Stimulated activated CD8-positive, alpha-beta memory T cell treated with anti-CD3 and anti-CD28 coated beads, Interleukin-2, amount 100 ng/mL, for 1 hour (primary cell): ENCODE measurements at places on chromosomes 7 and 10.

- DNase-seq, result no peak
These were observed 69.1 kb upstream of the PDSS1 start for GRCh38 chr10:26628395-26628794.

GRCh38 chr10:101643546-101643945 lies 51.4 kb downstream of the FBXW4 start:
- DNase-seq, result no peak

DNA sequence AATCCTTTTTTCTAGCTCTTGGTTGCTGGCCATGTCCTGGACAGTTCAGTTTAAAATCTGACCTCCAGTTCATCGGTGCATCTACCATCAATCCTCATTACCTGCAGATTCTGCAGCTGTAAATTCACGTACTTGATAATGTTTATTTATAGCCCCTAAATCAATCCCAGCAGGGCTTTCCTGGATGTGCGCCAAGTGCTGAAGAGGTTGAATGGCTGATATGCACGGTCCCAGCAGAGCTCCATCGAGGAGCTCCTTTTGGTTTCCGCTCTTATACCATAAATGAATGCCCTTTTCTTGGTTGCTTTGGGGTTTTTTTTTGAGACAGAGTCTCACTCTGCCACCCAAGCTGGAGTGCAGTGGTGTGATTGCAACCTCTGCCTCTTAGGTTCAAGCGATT lies 91.2 kb upstream of the CCZ1B start:
- no peak for DNase-seq

- no peak for DNase-seq
These were observed 45.5 kb downstream of the MYOF start for GRCh38 chr10:93436591-93437085.

DNA sequence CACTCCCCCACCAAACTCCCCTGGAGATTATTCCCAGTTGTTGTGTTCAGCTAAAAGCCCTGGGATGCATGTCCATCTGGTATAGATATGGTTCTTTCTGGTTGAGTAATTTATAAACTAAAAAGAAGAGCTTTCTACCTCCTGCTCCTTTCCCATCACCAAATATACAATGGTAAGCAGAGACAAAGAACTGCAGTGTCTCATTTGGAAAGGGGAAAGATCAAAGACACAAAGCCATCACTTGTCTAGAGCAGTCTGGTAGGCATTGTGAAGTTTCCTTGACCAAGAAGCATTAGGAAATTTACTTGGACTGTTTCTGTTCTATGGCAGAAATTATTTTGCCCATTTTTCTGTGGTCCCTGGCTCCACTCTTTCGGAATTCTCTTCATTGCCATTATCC lies 24.9 kb upstream of the PANK1 start:
- DNase-seq, result no peak

DNA sequence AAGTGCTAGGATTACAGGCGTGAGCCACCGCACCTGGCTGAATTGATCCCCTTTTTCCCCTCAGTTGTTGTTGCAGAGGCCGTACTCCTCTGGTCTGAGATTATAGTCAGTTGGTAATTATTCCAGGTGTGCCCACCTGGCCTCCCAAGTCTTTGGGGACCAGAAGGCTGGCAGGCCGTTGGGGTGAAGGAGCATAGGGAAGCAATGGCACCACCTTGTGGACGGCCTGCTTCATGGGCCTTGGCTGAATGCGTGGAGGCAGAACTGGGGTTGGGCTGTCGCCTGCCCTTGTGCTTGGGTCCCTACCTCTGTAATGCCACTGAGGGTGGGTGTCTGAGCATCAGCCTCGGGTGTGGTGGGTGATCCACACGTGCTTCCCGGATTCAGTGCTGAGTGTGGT lies 125.7 kb downstream of the RGS10 start:
- peak; percentile 52 for DNase-seq

- no peak for DNase-seq
These were observed 26.2 kb downstream of the ADK start for GRCh38 chr10:74177140-74177677.

DNA sequence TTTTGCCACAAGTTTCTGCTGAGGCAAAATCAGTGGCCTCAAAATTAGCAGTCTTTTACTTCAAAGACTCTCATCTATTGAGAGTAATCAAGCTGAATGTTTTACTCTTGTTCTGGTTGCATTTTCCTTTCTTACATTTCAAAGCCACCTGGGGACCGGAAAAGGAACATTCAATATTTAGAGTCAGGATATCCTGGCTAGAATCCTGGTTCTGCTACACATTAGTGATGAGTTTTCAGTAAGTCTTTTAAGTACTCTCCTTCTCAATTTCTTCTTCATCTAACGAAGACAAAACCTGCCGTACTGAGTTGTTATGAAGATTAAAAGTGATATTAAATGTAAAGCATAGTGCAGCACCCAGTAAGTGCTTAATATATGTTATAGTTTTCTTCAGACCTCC lies 52.5 kb downstream of the LAMB4 start:
- DNase-seq, result no peak

- DNase-seq, result no peak
These were observed 2.1 kb upstream of the ADD3 start for GRCh38 chr10:110005719-110006118.

DNA sequence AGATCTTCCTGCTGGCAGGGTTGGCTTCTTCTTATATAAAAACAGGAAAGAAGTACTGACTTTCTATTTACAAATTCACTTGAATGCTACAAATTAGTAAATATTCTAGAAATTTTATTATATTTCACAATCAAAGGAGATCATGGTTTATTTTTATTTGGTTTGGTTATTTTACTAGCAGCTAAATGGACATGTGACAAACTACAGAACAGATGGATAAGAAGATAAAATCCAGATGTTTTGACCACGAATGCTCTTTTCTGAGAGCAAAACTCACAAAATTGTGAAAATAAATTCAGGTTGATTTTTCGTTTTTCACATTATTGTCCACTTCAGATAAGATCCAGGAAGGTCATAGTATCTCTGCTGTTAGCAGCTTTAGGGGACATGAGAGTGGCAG lies 55.4 kb downstream of the CACNA2D1 start:
- no peak for DNase-seq

GRCh38 chr10:96345222-96345621 lies 13.6 kb downstream of the OPALIN start:
- DNase-seq, result no peak

DNA sequence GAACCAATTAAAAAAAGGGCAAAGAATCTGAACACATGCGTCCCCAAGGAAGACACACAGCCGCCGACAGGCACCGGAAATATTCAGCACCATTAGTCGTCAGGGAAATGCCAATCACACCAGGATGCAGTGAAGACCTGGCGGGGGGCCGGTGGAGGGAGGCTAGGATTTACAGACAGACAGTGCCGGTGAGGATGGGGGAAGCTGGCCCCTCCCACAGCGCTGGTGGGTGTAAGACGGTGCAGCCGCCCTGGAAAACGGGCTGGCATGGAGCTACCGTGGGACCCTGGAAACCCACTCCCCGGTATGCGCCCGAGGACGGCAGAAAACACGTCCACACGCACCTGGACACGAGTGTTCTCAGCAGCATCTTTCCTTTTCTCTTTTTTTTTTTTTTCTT lies 4.8 kb upstream of the ADAP1 start:
- DNase-seq, result no peak

- DNase-seq, result no peak
These were observed 37.5 kb downstream of the LRRC18 start for GRCh38 chr10:48902096-48902495.

GRCh38 chr7:75639071-75639885 lies 99.5 kb downstream of the HIP1 start:
- DNase-seq, result no peak

- no peak for DNase-seq
These were observed 12.1 kb upstream of the PRRT4 start for GRCh38 chr7:128373606-128374005.

DNA sequence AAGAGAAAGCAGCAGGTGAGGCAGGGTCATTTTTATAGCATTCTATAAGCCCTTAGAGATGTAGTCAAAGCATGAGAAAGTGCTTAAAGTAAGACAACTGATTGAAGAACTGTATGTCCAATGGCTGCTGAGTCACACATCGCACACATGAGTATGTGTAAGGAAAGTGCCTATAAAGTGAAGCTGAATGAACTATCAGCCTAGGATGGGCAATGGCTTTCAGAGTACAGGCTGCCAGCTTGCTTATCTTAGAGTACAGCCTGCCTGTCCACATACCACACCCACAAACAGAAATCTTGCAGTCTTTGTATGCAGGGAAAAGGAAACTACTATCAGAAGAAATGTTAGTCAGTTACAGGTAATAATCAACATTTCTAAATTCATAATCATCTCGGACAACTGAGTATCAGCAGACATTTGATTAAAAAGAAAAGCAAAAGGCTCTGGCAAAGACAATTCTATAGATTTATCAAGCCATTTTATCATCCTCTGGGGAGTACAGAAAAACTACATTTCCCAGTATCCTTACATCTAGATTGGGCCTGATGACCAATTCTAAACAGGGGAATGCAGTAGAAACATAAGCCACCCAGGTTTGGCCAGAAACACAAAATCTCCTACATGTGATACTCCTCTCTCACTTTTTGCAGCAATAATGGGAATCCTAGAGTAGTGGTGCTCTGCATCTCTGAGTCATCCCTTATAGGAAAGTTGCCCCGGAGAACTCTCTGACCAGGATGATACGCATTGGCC lies 16.2 kb upstream of the EPHB6 start:
- no peak for DNase-seq

DNA sequence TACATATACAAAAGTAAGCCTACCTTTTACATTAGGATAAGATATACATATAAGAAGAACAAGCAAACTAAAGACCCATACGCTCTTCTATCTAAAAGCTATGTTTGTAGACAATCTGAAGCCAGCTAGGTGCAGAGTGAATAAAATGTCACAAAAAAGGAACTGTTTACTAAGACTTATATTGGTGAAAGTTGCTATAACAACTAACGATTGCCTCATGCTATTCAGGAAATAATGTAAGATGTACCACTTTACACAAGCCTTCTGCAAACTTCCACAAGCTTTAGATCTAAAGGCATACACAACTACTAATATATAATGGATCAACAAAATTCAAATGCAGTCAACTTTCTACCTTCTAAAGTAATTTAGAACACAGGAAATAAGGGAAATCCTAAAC lies 175.1 kb downstream of the SRPK2 start:
- no peak for DNase-seq

DNA sequence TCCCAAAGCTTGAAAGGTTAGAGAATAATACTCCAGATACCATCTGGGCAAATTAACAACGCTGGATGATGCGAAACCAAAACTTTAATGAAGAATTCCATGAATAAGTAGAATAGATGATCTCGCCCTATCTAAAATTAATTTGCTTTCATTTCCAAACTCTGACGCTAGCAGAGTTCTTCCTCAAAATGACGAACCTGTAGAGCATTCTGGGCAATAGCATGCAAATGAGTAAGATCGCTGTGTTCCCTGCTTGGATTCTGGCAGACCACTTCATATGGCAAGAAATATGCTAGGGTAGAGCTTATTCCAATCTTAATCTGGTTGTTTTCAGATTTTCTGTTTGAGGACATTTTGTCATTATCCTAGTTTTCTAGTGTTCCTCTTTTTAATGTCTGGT lies 36.1 kb upstream of the SMNDC1 start:
- DNase-seq, result no peak

- DNase-seq, result no peak
These were observed 41.9 kb downstream of the DPCD start for GRCh38 chr10:101629837-101630632.

- DNase-seq, result no peak
These were observed 22.5 kb downstream of the CH25H start for GRCh38 chr10:89184638-89185037.

GRCh38 chr10:98943681-98944080 lies 292.0 kb downstream of the HPSE2 start:
- no peak for DNase-seq

DNA sequence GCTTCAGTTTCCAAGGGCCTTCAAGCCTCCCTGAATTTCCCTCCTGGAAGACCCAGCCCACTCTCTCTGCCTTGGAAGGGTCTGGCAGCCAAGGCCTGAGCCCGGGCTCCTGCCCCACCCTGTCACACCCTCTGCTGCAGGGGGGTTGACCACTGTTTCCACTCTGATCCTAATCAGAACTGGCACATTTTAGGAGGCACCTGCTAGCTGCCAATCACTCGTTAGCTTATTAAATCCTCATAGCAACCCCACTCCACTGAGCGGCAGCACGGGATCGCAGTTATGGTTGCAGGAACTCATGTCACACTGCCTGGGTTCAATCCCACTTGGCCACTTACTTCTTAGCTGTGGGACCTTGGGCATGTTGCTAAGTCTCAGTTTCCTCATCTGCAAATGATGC lies 12.9 kb downstream of the HSPB1 start:
- no peak for DNase-seq

DNA sequence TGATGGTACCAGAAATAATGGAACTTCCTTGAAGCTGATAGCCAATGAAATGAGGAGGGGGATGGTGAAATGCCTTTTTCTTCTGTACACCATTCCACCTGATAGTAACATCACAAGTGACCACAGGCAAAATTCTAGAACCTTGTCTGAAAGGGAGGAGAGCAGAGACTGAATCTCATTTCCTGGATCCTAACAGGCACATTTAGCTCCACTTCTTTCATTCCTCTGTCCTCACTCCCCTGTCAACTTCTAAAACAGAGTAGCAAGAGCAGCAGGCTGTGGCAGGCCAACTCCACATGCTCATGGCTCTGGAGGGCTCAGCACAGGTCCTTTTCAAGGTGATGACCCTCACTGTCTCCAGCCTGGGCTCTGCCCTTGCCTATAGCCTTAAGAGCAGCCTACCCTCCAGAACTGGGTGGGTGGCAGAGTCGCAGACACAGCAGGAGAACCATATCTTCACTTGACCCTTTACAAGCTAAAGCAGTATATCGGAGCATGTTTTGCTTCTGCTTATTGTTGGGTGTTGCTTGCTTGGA lies at the start of gene LRRC18:
LRRC18 (minus strand) TSS at position 51 of the 536 bp plus-strand sequence. CDS start 25,685 bp downstream, outside the sequence.
- DNase-seq, result no peak

DNA sequence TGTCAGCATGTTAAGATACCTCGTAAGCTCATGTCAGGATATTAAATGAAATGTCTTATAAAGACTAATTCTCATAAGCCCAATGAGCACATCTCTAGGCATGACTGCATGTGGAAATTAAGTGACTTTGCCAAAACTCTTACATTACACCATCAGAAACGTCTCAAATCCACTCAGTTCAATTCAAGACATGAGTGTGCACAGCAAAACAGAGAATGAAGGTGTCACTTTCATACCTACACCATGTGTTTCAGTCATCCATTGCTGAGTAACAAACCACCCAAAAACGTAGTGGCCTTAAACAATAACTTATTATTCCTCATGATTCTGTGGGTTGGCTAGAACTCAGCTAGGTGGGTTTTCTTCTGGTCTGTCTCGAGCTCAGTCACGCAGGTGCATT lies 99.8 kb downstream of the ATE1 start:
- DNase-seq, result no peak

- no peak for DNase-seq
These were observed 45.8 kb downstream of the THSD7A start for GRCh38 chr7:11786186-11786585.

- DNase-seq, result no peak
These were observed 410.5 kb downstream of the PAXIP1 start for GRCh38 chr7:154592388-154592787.
